ENCODE measurements at places on chromosomes 12 and 14. TPM values are rescaled to one million over a fixed set of nuclear protein-coding genes. Genes with fewer than 3 reads are reported as not detected.

GZMH gene
- 6.6 TPM for polyA plus RNA-seq

GAS2L3 gene
- polyA plus RNA-seq: 1.0 TPM

SPATS2 gene
- 28.2 TPM for polyA plus RNA-seq

ACRBP gene
- 0.54 TPM for polyA plus RNA-seq

DNA sequence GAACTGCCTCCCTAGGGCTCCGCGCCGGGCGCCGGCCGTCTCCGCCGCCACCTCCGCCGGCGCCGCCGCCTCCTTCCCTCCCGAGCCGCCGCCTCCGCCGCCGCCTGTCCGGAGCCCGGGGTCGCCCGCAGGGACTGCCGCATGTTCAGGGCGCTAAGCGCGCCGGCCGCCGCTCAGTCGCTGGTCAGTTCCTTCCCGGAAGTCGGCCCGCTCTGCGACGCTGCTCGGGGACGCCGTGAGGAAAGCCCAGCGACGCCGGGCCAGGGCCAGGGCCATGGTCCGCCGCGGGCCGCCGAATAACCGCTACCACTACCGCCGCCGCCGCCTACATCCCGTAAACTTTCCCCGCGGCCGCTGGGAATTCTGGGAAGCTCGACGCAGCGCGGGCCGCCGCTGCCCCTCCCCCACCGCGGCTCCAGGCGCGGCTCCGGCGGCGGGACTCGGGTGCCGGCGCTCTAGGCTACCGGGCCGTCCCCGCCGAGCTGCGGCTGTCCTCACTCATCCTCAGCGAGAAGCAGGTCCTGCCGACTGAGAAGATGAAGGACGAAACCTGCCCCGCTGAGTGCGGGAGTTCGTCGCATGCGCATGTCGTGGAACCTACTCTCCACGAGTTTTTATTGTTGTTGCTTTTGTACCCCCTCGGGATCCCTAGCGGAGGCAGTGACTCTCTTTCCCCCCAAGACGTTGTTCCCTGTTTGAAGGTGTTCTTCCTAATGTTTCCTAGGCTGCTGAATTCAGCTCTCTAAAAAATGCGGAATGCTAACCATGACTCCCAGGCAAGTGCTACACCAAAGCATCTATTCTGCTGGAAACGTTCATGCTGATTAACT is at the start of gene SAV1:
SAV1 (minus strand) TSS at position 311 of the 830 bp plus-strand sequence. CDS start 339 bp downstream, outside the sequence.
- H3K27ac ChIP-seq: peak within 1 kb of the TSS; percentile 94
- DNase-seq: peak; percentile 89
- peaks cover 2% of the 10 kb centered on the region for H3K4me1 ChIP-seq
- no peaks in the 10 kb centered on the region for H3K36me3 ChIP-seq

- H3K27ac ChIP-seq: peak overlapping the region; percentile 31
- no peak for DNase-seq
- peaks cover 13% of the 10 kb centered on the region for H3K4me1 ChIP-seq
- H3K4me3 ChIP-seq: peak overlapping the region; percentile 99
- no peaks in the 10 kb centered on the region for H3K36me3 ChIP-seq
- no peaks in the 10 kb centered on the region for H3K27me3 ChIP-seq
These were observed 750 bp downstream of the CS start for GRCh38 chr12:56299308-56299852.

- no peaks in the 10 kb centered on the region for H3K4me1 ChIP-seq
- H3K36me3 ChIP-seq: no peaks in the 10 kb centered on the region
- no peak for DNase-seq
- no peak overlapping the region for H3K4me3 ChIP-seq
- H3K27me3 ChIP-seq: no peaks in the 10 kb centered on the region
These were observed 84.8 kb upstream of the KITLG start for GRCh38 chr12:88665071-88665470.

DNA sequence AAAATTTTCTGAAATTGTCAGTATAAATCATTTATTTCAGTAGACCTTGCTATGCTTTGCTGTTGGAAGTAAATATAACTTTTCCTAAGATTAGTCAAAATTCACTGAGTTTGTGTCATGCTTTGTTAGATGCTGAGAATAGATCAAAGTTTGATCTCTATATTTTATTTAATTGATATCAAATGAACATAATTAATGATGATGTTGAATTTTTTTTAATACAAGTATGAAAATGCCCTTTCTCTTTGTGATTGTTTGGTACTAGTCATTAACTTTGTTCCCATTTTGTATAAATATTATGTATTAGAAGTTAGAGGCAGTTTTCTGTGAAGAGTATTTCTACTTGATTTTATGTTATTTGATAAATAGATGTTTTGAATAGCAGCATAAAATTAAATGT is 45.7 kb downstream of the CCDC91 start:
- no peaks in the 10 kb centered on the region for H3K4me1 ChIP-seq
- no peak overlapping the region for H3K27ac ChIP-seq
- no peaks in the 10 kb centered on the region for H3K27me3 ChIP-seq
- H3K4me3 ChIP-seq: no peak overlapping the region

All from ovary (tissue), 10 donors.